ENCODE measurements at places on chromosomes 5 and 9.

DNA sequence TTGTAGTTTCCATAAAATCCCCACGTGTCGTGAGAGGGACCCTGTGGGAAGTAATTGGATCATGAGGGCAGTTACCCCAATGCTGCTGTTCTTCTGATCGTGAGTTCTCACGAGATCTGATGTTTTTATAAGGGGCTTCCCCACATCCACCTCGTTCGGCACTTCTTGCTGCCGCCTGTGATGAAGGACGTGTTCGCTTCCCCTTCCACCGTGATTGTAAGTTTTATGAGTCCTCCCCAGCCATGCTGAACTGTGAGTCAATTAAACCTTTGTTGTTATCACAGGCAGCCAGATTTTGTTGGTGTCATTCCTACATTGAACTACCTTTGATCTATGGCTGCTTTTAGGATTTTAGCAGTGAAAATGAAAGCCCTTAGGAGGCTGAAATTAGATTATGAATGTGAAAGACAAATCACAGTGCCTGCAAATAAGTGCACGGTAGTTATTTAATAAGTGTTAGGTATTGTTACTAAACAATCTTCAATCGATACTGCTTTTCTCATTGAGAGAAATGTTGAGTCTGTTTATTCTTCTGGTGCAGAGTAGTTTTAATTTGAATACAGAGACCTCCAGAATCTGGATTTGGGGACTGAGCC is 68.0 kb upstream of the C6 start:
- no peak for DNase-seq

- DNase-seq, result peak; percentile 60
Measured at GRCh38 chr9:126957687-126958053, 43.1 kb downstream of the RALGPS1 start.

DNA sequence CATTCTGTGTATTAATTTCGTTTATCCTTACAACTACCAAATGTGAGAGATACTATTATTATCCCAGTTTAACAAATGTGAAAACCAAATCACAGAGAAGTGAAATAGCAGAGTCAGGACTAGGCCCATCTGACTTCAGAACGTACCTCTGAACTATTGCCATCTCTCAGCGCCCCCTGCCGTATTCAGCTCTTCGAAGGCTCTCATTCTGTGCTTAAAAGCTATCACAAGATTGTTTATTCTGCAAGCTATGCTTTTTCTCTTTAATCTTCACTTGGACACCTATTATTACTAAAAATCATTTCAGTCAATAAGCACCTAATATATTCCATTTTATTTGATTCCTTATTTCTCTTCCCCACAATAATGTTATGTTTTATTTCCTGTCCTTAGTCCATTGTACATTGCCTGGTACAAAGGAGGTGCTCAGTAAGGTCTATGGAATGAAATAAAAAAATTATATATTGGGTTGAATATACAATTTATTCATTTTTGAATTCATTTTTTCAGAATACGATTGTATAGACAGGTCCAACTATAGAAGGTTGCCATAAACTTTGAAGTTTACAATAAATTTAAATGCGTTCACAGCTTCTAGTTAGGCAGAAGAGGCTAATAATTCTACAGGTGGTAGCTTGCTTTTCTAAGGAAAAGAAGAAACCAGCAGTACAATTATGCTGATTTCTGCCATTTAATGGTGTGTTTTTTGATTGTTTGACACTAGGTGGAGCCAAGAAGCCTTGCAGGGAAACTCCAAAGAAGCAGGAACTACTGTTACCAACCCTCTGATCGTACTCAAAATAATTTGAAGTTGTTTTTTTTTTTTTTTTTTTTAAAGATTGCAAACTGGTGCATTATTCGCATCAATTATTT is 202.2 kb upstream of the DMRTA1 start:
- DNase-seq, result peak; percentile 67

DNA sequence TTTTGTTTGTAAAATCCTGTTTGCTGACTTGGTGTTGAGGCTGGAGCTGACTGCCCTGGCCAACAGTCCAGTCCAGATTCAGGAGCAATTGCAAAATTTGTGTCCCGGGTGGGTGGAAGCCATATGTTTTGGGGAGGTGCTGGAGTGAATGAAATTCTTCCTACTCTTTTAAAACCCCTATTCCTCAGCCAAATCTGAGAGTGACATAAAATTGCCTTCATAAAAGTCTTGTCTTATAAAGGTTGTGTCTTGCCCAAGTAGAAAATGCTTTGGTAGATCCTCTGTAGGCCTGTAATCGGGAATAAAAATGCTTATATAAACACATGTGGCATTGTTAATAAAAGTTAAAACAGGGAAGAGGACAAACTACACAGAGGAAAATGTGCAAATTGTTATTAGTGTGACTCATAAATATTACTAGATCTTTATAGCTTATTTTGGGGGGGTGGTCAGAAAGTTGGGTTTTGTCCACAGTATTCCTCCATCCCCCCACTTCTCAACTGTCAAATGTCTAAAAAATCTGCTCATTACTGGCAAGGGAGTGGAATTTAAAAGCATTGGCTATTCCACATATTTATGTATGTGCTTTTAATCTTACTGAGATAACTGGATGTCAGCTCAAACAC is 45.6 kb downstream of the NNT start:
- DNase-seq, result peak; percentile 20

DNA sequence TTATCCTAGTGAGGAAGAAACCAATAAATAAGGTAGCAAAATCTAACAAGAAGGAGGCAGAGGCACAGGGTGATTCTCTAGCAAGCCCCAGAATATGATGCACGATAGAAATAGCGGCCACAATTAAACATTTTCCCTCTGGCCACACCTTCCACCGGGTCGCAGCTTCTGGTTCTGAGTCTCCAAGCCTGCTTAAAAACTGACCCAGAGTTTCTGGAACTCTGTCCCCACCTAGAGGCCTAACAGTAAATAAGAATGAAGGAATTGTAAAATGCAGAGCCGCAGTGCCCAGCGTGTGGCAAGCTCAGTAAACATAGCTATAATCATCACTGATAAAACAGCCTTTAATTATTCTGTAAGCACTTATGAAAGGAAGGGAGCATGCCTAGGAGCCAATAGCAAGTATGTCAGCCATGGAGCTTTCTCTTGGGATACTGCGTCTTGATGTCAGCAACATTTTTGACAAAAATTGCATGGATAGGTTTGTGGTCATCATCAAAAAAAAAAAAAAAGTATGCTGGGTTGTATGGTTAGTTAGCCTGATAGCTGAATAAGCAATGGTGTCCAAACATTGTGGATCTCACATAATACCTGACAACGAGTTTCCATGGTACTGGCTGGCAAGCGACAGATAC is 465.5 kb downstream of the DNAH5 start:
- peak; percentile 49 for DNase-seq

DNA sequence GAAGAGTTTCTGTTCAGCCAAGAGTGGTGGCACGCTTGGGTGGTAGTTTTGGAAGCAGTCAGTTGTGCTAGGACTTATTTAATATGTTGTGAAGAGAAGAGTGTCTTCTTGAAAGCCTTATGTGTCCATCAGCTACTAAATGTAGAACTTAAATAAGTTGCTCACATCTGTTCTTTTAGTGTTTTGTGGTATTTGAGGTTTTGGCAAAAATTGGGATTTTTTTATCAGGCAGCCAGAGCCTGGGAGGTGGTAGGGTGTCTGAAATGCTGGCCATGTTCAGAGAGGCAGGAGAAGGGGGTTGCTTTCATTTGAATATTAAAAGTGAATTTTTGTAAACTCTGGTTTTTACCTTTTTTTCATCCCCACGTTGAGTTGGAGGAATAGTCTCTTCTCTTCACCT is 24.2 kb upstream of the ZBTB34 start:
- DNase-seq, result no peak

DNA sequence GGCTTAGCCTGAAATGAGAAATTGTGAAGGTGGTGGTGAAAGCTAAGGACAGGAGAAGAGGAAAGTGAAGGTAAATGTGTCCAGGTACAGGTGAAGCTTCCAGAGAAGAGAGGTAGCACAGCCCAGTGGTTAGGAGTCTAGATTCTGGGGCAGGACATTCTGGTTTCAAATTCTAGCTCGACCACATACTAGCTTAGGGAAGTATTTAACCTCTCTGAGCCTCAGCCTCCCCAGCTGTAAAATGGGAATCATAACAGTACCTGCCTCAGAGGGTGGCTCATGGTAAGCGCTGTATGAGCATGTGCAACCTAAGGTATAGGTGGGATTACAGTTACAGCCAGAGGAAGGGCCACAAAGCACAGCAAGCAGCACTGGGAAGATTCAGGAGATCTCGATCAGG is 55.2 kb downstream of the PCDH1 start:
- DNase-seq, result no peak

GRCh38 chr9:27861887-27862286 is 288.6 kb upstream of the C9orf72 start:
- DNase-seq, result no peak

- DNase-seq, result no peak
Measured at GRCh38 chr5:74624501-74624900, 16.0 kb downstream of the ENC1 start.

DNA sequence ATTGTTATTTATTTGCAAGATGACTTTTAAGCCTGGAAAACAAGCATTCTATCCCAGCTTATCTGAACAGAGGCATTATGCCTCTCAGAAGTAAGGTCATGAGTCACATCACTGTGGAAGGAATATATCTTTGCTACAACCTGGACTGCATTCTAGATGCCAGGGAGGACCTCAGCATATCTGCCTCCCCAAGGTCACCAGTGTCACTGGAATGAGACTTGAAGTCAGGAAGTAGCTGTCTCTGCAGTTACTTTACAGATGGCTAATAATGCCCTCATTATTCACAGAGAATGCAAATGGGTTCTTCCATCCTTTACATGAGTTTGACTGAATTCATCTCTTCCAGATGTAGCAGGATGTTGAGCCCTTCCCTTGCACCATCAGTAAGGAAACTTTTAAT is 4.4 kb upstream of the FAM13B start:
- DNase-seq, result no peak

GRCh38 chr9:100229561-100229960 is 123.2 kb downstream of the TEX10 start:
- no peak for DNase-seq

DNA sequence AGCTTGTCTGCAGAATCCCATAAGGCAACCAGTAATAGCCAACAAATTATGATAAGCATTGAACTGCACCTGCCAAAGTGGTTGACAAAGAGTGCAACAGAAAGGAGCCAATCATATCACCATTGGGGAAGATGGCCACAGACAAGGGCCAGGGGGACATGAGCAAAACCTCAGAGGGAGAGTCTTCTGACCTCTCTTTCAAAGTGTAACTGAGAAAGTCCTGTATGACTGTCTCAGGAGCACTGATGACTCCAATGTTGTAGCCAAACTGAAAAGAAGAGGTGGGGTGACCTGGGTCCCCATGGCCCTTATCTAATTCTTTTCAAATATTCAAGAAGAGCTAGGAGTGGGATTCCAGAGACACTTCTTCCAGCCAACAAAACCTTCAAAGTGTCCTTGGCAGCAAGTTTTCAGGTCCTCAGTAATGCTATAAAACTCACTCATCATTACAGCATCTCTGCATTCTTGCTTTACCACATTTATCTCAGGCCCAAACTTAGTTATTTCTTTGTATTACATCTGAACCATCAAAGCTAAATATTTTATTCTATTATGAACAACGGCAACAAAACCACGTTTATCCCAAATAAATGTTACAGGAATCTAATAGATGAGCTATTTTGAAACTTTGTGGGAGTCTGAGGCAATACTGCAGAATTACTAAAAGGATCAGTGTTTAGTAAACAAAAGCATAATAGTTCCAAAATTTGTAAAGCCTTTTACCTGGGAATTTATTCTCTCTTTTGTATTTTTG is 24.4 kb downstream of the FBLL1 start:
- no peak for DNase-seq

DNA sequence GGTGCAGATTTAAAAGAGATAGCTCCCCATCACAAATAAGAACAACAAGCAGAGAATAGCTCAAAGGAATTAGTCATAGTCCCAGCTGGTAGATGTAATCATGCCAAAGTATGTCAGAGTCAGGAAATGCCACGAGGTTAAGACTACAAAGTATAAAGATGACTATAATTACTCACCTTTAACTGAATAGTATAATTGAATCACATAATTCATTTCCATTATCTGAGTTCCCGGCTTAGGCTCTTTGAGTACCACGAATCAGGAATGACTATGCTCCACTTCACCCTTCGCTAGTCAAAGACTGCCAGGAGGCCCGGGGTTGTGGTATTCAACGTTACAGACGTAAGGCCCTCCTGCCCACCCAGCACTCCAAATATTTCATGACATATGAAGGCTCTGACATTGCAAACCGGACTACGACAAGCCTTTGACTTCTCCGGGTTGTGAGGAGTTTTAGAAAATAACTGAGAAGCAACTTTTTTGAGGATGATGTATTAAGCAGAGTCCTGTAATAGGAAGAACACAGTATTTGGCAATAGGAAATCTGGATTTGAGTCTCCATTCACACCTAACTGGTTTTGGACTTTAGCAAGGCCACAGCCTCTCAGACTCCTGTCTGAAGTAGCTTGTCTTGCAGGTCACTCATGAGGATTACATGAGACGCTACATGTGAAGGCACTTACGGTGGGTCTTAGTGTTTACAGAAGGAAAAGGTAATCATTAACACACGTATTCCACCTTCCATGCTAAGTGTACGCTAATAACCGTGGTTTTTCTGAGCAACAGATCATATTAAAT is 64.6 kb downstream of the ENC1 start:
- DNase-seq, result peak; percentile 87

DNA sequence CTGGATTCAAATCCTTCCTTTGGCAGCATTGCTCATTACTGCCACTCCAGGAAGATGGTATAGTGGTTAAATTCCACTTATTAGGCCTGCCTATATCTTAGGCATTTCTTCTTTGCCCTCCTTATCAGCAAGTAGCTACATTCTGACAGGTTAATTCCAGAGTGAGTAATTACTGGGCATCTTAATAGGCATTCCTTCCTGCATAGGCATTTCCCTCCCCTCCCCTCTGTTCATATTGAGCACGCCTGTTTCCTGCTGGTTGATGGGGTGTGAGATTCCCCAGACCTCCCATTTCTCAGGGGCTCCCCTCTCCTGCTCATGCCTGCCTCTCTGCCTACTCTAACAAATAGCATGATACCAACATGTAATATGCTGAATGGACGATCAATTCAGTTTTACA is 305.9 kb downstream of the CYLC2 start:
- DNase-seq, result no peak

GRCh38 chr5:169223595-169223953 is 77.4 kb downstream of the SLIT3 start:
- DNase-seq, result no peak

DNA sequence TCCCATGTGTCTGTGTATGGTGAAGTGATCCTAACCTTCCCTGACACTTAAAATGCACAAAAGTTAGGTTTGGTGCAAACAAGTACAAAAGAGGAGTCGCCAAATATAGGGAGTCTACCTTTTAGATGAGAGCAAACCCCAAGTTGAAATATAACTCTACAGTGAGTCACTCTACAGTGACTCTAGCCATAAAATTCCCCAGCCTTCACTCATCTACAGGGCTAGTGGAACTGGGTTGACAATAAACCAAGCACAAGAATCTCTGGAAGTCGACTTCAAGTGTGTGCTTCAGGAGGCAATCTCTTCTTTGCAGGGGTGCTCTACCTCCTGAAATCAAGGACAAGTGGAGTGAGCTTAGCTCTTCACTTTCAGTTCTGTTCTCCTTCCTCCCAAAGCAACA is 3.3 kb downstream of the SHISAL2B start:
- DNase-seq, result peak; percentile 11

All from EL (cell line).